ENCODE measurements at places on chromosomes 6 and 20.

DNA sequence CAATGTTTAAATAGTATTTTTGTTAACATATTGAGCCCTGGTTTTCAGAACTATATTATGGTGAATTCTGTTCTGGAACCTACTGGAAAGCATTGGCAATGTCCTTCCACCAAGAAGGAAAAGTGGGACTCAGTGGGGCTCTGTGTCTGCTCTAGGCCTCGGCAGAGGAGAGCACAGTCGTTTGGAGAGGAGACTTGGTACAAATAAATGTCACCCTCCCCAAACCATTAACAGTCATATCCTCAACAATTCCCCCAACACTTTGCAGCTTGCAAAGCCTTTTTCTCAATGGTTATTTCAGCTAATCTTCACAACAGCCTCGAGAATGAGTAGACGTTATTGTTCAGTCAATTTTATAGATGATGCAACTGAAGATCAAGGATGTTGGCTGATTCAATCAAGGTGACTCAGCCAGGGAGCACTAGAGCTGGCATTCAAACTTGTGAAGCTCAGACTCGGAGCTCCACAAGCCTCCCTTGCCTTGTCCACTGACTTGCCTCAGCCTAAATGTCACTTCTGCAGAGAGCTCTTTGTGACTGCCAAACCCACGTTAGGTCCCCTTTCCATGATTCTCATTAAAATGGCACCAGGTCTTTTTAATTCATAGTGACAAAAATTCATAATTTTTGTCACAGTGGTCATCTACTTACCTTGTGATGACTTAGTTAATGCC, 60.6 kb downstream of the TOX2 start:
- DNase-seq: no peak

- DNase-seq: no peak
These were observed 70.9 kb upstream of the PLEKHG1 start for GRCh38 chr6:150528648-150529285.

DNA sequence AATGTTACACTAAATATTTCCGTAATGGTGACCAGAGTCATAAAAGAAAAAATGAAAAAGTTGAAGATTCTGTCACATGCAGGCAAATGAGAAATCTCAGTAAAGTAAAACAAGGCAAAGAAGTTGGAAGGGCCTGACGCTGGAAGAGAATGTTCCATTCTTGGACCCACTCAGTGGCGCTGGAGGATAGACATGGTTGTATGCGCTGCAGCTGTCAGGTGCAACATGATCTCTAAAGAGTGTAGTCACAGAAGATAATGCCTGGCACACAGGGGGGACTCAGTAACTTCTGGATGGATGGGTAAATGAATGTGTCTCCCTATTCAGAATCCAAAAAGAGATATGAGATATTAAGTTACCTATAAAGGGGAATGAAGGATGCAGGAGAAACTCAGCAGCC, 116.3 kb downstream of the FAXC start:
- DNase-seq: no peak

- DNase-seq: no peak
These were observed 416.4 kb downstream of the EPM2A start for GRCh38 chr6:145318952-145319351.

- DNase-seq: no peak
These were observed 301.7 kb downstream of the FOXA2 start for GRCh38 chr20:22282696-22283095.
